Activated T-helper 17 cell treated with anti-CD3 and anti-CD28 coated beads, Interleukin-2, amount 50 U/mL, for 72 hours (primary cell): ENCODE measurements at places on chromosomes 4 and X.

GRCh38 chrX:108558217-108558616 lies 118.6 kb downstream of the COL4A5 start:
- no peak for ATAC-seq

DNA sequence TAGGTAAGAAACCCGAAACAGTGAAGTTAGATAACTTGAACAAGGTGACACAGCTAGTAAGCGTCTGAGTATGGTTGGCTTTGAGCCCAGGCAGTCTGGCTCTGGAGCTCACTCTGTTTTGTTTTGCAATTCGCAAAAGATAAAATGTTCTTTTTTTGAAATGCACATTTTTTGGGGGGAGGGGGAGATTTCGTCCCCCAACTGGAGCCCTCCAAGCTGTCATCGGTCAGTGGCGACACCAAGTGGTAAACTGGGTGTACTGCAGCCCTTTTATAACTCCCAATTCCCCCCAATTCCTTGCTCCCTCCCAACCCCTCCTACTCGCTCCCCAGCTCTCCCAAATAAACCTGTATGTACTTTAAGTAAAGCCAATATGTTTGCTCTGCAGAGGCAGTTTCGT lies 2.8 kb upstream of the CLCN5 start:
- ATAC-seq, result no peak

DNA sequence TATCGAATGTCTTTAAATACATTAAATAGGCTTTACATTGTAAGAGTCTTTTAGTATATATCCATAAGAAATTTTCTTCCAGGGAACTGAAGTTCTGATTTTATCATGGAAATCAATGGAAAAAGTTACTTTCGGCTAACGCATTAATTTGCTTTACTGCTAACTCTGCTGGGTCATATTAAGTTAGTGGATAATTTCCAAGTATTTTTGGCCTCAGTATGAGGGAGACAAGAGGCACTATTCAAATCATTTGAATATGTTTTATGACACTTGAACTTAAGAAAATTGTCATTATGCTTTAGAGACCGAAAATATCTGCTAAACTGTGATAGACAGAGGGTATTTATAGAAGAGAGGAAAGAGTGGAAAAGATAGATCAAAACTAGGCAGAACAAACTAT lies 237.5 kb downstream of the PCDH7 start:
- no peak for ATAC-seq

GRCh38 chr4:142191901-142192300 lies 555.5 kb downstream of the IL15 start:
- no peak for ATAC-seq

GRCh38 chr4:145531223-145531622 lies 49.6 kb downstream of the SMAD1 start:
- ATAC-seq, result no peak

GRCh38 chr4:184473499-184474262 lies 669 bp downstream of the IRF2 start:
- peak; percentile 17 for ATAC-seq

DNA sequence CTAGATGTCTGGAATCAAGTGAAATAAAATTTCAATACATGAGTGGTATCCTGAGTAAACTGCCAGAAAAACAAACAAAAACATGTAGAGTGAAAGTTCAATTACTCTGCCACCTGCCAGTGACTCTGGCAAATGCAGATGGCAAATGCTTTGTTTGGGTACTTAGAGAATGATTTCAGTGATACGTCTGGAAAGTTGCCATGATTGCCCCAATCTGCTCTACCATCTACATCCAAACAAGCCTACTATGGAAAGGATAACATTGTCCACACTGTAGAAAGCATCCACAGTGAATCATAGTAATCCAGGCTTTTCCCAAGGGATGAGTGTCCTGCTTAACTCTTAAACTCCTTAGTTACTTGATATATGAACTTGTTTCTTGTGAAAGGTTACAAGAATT lies 3.4 kb downstream of the SPATA4 start:
- ATAC-seq, result no peak

DNA sequence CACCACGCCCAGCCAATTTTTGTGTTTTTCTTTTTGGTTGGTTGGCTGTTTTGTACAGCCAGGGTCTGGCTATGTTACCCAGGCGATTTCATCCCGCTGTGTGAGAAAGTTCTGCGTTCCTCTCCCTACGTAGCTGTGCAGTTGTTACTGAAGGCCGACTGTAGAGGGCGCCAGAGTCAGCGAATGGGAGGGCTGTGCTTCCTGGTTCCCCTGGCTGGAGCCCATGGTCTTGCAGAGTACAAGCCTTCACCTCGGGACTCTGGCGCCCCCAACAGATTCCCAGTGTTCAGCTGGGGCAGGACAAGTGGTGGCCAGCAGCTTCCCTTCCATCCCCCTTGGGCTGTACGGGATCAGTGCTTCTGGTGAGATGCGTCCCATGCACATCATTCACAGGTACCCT lies 5.6 kb upstream of the CT45A1 start:
- ATAC-seq, result no peak

GRCh38 chr4:5474756-5475155 lies 233.6 kb downstream of the EVC2 start:
- ATAC-seq, result no peak

DNA sequence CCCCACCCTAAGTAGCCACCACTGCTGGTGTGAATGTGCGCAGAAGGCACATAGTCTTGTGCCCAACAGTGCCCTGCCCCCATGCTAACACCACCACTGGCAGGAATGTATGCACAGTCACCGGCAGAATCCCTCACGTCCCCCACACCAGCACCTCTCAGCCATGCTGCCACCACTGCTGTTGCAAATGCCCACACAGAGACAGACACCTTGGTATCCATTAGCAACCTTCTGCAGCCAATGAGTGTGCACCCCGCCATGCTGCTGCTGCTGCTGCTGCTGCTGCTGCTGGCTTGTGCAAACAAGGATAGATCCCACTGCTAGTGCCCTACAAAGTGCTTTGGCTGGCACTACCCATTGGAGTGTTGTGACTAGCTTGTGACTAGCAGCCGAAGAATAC lies 52.4 kb upstream of the MMAA start:
- ATAC-seq, result no peak

- ATAC-seq, result no peak
Measured at GRCh38 chrX:69285401-69285877, 120.2 kb upstream of the PJA1 start.

GRCh38 chrX:9141496-9141895 lies 107.6 kb upstream of the FAM9B start:
- ATAC-seq, result no peak

GRCh38 chrX:154348114-154348531 lies 26.3 kb downstream of the FLNA start:
- no peak for ATAC-seq

DNA sequence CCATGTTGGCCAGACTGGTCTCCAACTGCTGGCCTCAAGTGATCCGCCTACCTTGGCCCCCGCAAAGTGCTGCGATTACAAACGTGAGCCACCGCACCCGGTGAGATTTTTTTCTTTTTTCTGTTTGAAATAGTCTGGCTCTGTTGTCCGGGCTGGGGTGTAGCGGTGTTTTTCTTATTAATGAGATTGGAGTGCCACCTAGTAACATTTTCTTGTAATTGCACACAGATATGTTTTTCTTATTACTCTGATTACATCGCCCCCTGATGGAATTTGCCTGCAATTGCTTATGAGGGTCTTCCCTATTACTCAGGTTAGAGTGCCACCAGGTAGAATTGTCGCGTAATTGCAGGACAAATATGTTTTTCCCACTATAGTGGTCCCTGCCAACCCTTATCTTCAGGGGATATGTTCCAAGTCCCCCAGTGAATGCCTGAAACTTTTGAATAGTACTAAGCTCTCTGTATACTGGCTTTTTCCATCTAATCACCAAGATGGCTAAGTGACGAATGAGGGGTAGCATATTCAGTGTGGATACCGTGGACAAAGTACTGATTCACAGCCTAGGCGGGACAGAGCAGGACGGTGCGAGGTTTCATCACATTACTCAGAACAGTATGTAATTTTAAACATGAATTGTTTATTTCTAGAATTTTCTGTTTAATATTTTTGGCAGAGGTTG lies 8.6 kb upstream of the PDHA1 start:
- no peak for ATAC-seq

GRCh38 chrX:12595720-12596119 lies 195.5 kb upstream of the PRPS2 start:
- no peak for ATAC-seq

DNA sequence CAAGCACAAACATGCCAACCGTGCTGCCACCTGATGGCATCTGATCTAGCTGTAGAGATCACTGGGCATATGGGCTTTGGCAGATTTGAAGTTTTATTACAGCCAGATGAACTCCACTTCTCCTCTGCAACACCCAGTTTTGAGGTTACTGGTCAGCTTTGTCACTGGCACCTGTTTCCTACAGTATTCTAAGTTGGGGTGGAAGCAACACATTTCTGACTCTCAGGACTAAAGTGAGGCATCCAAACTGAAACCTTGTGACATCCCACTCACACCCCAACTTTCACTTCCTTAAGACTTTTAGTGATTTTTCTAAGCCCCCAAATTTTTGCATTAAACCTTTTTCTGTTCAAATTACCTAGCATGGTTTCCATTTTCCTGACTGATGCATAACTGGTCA lies 115.1 kb upstream of the PCDH18 start:
- ATAC-seq, result no peak

DNA sequence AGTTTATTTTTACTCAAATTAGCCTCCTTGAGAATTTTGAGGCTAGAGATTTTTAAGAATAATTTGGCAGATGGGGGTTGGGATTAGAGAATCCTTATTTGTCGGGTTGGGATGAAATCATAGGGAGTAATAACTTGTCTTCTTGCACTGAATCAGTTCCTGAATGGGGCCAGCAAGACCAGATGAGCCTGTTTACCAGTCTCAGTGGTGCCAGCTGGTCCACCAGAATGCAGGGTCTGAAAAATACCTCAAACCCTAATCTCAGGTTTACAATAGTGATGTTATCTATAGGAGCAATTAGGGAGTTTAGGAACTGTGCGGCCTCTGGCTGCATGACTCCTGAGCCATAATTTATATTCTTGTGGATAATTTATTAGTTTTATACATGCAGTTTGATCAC lies 705.9 kb upstream of the AGA start:
- no peak for ATAC-seq

- ATAC-seq, result no peak
Measured at GRCh38 chr4:78829296-78829695, 53.1 kb downstream of the BMP2K start.

DNA sequence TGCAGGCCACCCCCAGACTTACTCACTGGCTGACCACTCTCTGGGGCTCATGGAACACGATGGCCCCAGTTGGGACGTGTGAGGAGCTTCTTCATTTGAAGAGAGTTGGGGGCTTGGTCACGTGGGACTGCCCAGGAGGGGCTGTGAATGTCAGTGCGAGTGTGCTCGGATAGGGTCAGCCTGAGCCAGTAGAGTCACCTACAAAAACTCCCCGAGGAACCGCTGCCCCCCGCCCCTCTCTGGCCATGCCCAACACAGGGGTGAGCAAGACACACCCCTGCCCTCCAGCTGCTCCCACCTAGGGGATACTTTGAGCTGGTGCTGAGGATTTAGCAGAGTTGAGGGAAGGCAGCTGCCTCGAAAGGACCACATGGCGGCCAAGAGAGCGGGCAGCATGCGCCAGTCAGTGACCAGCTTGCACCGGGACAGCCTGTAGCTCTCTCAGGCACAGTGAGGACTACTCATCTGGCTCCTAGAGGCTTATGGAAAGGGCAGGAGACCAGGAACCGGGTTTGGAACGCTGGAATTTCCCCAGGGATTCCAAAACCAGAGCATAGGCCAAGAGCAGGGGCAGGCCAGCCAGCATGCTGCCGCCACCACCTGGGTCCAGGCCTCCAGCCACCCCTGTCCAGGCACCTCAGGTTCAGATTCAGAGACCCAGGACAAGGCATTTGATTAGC lies 8.4 kb downstream of the PNMA6E start:
- no peak for ATAC-seq

DNA sequence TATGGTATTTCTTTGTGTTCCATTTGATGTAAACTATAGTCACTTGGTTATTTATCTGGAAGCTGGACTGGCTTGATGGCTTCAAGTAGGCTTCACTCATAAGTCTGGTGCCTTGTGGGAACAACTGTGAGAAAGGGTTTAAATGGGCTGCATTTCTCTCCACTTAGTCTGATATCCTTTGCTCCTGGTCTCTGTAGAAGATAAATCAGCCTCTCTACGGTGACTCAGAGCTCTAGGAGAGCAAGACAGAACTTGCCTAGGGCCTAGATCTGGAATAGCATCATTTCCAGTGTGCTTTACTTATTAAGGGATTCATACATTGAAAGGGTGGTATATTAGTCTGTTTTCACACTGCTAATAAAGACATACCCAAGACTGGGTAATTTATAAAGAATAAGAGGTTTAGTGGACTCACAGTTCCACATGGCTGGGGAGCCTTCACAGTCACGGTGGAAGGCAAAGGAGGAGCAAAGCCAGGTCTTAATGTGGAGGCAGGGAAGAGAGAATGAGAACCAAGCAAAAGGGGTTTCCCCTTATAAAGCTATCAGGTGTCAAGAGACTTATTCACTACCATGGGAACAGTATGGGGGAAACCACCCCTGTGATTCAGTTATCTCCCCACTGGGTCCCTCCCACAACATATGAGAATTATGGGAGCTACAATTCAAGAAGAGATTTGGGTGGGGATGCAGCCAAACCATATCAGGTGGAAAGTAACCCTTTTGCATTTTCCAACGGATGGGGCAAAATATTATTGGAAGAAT lies 1746.4 kb upstream of the PCDH7 start:
- no peak for ATAC-seq
